ENCODE measurements at places on chromosomes 12 and 14.

DNA sequence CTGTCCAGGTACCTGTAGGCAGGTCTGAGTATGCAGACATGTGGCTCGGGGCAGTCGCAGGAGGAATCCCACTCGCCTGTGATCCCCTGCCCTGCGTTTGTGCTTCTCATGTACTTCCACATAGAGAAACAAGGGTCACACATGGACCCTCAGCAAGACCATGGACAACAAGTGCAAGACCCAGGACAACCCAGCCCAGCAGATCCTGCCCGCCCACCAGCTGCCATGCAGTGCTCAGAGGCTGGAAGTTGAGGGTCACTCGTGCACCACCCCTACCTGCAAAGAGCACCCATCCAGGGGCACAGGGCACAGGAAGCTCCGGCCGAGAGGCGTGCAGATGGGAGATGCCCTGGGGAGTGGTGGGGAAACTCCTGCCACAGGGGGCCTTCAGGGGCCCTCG is 67.5 kb upstream of the C14orf180 start:
- no peak for DNase-seq

- DNase-seq: no peak
Observed at GRCh38 chr14:101780390-101780789, 18.9 kb downstream of the PPP2R5C start.

GRCh38 chr12:132185705-132186104 is 41.4 kb downstream of the NOC4L start:
- no peak for DNase-seq

GRCh38 chr12:107843351-107844311 is 69.1 kb downstream of the ASCL4 start:
- DNase-seq: no peak

DNA sequence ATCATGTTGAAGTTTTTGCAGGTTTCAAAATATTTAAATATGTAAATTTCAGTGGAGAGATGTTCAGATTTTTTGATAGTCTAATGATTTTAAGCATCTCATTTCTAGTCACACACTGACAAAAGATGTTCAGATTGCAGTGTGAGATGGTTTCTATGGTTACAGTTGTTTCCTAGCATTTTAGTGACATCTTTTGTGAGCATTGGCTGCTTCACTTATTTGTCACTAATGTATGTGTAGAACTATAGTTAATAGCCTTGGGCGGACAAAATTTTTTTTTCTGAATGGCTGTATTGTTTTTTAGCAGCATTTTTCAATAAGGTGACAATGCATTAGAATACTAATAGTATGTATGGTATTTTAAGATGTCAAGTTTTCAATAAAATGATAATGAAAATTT is 315.6 kb upstream of the PRKD1 start:
- no peak for DNase-seq

DNA sequence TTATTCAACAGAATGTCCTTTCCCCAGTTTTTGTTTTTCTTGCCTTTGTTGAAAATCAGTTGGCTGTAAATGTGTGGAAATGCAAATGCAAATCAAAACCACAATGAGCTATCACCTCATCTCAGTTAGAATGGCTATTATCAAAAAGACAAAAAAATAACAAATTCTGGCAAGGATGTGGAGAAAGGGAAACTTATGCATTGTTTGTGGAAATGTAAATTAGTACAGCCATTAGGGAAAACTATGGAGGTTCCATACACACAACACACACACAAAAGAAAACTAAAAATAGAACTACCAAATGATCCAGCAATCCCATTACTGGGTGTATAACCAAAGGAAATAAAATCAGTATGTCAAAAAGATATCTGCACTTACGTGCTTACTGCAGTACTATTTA is 518.8 kb upstream of the ATXN7L3B start:
- DNase-seq: no peak

DNA sequence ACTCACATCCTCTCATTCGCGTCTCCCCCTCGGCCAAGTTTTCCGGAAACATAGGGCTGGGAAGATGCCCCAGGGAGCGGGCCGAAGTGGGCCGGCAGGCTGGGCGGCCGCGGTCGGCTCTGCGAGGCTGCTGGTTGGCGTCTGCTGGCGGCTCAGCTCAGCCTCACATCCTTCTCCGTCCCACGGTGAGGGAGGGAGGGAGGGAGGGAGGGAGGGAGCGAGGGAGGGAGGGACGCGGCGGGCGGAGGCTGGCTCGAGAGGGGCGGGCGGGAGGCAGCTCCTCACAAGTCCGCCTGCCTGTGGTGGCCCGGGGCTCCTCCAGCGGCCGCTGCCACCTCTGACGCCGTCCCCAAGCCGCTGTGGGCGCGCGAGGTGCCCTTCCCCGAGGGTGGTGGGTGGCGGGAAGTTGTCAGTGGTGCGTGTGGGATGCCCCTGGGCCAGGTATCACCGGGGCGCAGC is 93.8 kb downstream of the RFLNA start:
- DNase-seq: no peak

GRCh38 chr12:105227879-105228278 is 8.1 kb downstream of the APPL2 start:
- DNase-seq: no peak

- no peak for DNase-seq
Observed at GRCh38 chr12:94289461-94290312, 141.3 kb downstream of the PLXNC1 start.

DNA sequence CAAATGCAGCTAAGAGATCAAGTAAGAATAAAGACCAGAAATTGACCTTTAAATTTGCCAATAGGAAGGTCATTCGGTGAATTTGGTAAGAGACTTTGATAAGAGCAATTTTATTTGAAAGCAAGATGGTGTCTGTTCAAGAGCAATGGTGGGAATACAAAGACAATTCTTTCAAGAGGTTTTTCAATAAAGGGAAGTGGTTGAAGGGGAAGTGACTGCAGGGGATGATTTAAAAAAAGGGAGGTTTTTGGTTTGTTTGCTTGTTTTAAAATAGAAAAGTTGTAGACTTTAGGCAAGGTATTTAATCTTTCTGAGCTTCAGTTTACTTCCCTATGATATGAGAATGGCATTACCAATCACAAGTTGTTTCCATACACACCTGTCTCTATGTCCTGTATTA is 4.3 kb upstream of the APPL2 start:
- DNase-seq: no peak

GRCh38 chr14:76262641-76263040 is 110.9 kb downstream of the GPATCH2L start:
- no peak for DNase-seq

DNA sequence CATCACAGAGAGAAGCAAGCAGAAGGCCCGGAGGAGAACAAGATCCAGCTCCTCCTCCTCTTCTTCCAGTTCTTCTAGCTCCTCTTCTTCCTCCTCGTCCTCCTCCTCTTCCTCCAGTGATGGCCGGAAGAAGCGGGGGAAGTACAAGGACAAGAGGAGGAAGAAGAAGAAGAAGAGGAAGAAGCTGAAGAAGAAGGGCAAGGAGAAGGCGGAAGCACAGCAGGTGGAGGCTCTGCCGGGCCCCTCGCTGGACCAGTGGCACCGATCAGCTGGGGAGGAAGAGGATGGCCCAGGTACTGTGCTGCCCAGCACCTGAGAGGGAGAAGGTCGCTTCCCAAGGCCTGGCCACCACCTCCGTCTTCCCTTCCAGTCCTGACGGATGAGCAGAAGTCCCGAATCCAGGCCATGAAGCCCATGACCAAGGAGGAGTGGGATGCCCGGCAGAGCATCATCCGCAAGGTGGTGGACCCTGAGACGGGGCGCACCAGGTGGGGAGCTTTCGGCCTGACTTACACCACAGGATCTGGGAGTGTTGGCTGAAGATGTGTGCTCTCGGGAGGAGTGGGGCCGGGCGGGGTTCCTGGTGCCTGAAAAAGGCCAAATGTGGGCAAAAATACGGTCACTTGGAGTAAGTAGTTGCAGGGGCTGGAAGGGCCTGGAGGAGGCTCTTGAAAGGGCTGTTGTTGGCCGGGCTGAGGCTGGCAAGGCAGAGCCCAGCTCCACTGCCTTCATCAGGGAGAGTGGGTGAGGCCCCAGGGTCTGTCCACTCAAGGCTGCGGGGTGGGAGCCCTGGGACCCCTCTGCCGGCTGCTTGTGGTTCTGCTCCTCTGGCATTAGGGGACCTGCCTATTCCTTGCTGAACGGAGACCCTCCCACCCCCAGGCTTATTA is 1.4 kb downstream of the ARL6IP4 start:
- no peak for DNase-seq

DNA sequence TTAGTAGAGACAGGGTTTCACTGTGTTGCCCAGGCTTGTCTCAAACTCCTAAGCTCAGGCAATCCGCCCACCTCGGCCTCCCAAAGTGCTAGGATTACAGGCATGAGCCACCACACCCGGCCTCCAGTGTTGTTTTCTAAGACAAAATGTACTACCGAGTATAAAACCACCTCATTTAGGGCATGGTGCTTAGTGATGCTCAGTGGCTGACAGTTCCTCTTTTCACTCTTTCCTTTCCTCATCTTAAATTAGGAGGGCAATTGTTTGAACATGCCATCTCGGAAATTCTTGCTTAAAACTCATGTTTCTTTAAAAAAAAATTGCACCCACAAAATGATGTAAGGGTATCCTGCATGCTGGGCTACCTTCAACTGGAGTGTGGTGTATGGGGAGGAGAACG is 89.0 kb downstream of the RFX4 start:
- DNase-seq: no peak

DNA sequence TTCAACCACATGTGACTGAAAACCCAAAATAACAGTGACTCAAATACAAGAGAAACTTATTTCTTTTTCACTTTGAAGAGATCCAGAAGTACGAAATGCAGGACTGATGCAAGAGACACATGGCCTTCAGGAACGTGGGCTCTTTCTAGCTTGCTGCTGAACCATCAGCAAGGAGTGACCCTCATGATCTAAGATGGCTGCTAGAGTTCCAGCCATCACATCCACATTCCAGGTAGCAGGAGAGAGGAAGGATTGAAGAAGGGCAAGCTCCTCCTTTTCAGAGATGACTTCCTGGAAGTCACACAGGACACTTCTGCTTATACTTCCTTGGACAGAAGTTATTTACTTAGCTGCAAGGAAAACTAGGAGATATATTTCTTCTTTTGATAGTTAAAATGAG is 67.6 kb upstream of the BCL11B start:
- no peak for DNase-seq

- no peak for DNase-seq
Observed at GRCh38 chr14:89420502-89420901, 3.5 kb upstream of the FOXN3 start.

- no peak for DNase-seq
Observed at GRCh38 chr12:83082690-83083276, 396.1 kb downstream of the TMTC2 start.

- no peak for DNase-seq
Observed at GRCh38 chr12:123599721-123600120, 2.2 kb upstream of the DDX55 start.

DNA sequence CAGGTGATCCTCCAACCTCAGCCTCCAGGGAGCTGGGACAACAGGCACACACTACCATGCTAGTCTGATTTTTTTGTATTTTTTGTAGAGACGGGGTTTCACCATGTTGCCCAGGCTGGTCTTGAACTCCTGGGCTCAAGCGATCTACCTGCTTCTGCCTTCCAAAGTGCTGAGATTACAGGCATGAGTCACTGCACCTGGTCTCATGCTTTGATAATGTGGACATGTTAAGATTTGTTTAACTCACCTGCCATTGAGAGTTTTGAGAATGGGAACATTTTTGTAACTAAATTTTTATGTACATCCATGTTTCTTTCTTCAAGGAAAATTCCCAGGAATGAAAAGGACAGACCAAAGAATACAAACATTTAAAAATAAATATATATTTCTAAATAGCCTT is 121.2 kb downstream of the MIPOL1 start:
- DNase-seq: no peak

GRCh38 chr14:103925316-103925715 is 2.9 kb upstream of the TDRD9 start:
- no peak for DNase-seq

DNA sequence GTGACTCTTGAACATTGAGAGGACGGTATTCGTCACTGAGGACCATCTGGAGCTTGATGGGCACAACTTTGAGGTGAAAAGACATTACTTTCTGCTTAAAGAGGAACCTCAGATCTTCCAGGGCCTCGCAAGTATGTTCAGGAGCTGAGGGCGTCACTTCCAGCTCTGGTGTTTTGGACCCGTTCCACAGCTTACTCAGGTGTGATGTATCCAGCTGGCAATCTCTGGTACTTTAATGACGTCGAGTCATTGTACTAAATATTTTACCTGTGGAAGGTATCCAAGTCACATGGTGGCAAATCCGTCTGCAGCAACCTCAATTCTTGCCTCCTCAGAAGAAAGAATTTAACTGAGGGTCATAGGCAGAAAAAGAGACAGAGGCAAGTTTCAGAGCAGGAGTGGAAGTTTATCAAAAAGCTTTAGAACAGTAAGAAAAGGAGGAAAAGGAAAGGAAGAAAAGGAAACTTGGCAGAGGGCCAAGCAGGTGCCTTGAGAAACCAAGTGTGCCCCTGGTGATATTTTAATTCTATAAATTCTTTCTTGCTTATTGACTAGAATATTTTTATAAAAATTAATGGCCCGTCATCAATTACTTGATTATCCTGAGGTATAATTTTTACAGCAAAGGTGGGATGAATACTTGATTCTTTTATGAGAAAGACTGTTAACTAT is 250.6 kb downstream of the AEBP2 start:
- no peak for DNase-seq

GRCh38 chr14:29913566-29913965 is 14.1 kb downstream of the PRKD1 start:
- DNase-seq: no peak

GRCh38 chr14:100165376-100165775 is 5.9 kb upstream of the DEGS2 start:
- DNase-seq: no peak

GRCh38 chr14:36279306-36280190 is 40.9 kb downstream of the MBIP start:
- no peak for DNase-seq

GRCh38 chr12:18486036-18486435 is 224.7 kb downstream of the PIK3C2G start:
- DNase-seq: no peak

GRCh38 chr12:47095446-47096236 is 15.9 kb upstream of the AMIGO2 start:
- no peak for DNase-seq

DNA sequence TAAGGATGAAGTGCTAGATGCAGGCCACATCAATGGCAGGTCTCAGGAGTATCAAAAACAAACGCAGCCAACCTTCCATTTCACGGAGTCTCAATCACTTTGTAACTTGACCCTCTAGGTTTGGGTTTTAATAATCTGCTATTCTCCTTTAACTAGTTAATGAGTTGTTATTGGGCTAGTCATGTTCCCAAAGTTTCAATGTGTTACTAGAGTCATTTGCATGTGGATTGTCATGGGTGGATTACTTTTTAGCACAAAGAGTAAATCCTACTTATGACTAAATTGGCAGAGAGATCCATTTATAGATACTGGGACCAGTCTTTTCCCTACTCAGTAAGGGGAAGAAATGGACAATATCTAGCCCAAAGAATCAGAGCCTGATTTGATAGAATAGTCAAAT is 151.0 kb downstream of the BCAT1 start:
- DNase-seq: no peak

DNA sequence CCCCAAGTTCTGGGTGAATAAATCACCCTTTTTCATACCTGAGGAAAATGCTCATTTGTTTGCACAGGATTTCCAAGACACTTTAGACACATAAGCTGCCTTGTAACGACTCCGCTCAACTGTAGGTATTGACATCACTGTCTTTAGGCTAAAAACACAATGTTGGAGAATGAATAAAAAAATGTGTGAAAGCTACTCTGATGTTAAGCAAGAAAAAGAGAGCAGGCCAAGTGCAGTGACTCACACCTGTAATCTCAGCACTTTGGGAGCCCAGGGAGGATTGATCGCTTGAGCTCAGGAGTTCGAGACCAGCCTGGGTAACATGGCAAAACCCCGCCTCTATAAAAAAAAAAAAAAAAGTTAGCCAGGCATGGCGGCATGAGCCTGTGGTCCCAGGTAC is 11.1 kb upstream of the CIPC start:
- DNase-seq: no peak

- DNase-seq: no peak
Observed at GRCh38 chr12:62760779-62761178, 174.2 kb downstream of the PPM1H start.
